NCI-H460 (cell line): ENCODE measurements at places on chromosomes 13 and 19. TPM values are rescaled to one million over a fixed set of nuclear protein-coding genes. Genes with fewer than 3 reads are reported as not detected.

The PNMA8A gene
- total RNA-seq, result not detected in 2 replicates

GRCh38 chr13:104577071-104577815 lies 1511.0 kb upstream of the SLC10A2 start:
- no peak for DNase-seq

The RNF113B gene
- total RNA-seq, result not detected in 2 replicates

GRCh38 chr19:38989066-38989605 lies 13.6 kb upstream of the FBXO17 start:
- no peak for DNase-seq

The ZNF71 gene
- 4.5 and 5.0 TPM in 2 replicates for total RNA-seq
